ENCODE measurements at places on chromosomes 13 and 19. TPM values are rescaled to one million over a fixed set of nuclear protein-coding genes. Genes with fewer than 3 reads are reported as not detected.

ZNF729 gene
- not detected for total RNA-seq

GRIK5 gene
- total RNA-seq: 0.07 TPM

- no peak for DNase-seq
Measured at GRCh38 chr13:60135344-60135743, 28.4 kb downstream of the DIAPH3 start.

GRCh38 chr13:46184277-46184699 lies 2.3 kb upstream of the LCP1 start:
- peak; percentile 27 for DNase-seq

DNA sequence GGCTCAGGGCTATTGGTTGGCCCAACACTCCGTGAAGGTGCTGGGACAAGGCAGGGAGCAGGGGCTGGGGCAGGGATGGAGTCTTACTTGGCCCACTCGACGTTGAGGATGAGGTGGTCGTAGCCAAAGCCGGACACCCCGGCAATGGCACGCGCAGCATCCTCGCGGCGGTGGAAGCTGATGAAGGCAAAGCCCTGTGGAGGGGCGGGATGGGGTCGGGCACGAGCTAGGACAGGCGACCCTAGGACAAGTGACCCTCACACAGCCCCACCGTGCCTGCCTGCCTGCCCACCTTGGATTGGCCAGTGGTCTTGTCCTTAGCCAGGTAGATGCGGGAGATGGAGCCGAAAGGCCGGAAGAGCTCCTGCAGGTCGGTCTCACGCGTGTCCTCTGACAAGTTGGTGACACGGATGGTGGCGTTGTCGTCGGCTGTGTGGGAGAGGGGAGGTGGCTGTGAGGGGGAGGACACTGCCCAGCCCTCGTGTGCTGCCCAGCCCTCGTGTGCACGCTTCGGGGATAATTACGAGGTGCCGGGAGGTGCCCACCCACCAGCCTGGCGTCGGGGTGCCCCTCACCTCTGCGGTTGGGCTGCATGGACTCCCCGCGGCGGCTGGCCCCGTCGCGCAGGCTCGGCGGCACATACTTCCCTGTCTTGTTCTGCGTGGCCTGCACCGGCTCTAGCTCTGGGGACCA lies 4.0 kb downstream of the P2RY11 start:
- no peak for DNase-seq

- peak; percentile 96 for DNase-seq
Measured at GRCh38 chr19:18379803-18380747, 5.9 kb upstream of the GDF15 start.
